ENCODE measurements at places on chromosomes 4 and X.
A peak's percentile ranks its signal among the peaks of the same experiment; 100 is the strongest.

DNA sequence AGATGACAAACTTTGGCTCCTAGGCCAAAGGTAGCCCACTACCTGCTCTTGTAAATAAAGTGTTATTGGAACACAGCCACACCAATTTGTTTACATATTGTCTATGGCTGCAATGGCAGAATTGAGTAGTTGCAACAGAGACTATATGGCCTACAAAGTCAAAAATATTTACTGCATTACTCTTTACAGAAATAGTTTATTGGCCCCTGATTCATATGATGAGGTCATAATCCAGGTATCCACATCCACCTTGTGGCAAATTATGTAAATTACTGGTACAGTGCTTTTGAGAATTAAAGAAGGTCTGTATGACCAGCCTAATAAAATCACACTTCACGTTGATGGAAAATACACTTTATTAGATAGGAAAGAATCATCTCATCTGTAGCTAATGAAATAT is 337.0 kb upstream of the DDX53 start:
- no peak for DNase-seq

- DNase-seq, result no peak
Measured at GRCh38 chr4:169869490-169869889, 111.7 kb upstream of the HPF1 start.

- DNase-seq, result no peak
Measured at GRCh38 chrX:70042399-70043371, 7.1 kb downstream of the AWAT2 start.

GRCh38 chr4:20251031-20251795 is 492 bp upstream of the SLIT2 start:
- peak; percentile 72 for DNase-seq

DNA sequence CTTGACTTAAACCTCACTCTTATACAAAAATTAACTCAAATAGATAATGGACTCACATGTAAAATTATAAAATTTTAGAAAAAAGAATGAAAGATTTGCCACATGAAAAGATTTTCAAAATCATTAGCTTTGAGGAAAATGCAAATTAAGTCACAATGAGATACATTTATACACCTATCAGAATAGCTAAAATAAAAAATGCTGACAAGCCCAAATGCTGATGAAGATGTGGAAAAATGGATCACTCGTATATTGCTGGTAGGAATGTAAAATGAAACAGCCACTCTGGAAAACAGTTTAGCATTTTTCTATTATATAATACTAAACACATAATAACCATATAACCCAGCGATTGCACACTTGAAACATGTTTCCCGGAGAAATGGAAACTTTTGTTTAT is 316.2 kb downstream of the ANKRD50 start:
- DNase-seq, result no peak
